ENCODE measurements at places on chromosomes 13 and 19. TPM values are rescaled to one million over a fixed set of nuclear protein-coding genes. Genes with fewer than 3 reads are reported as not detected.
A peak's percentile ranks its signal among the peaks of the same experiment; 100 is the strongest.

Gene ONECUT3
- not detected for polyA plus RNA-seq

Gene ZNF586
- polyA plus RNA-seq: 10.0 TPM

Gene SIX5
- polyA plus RNA-seq: 12.2 TPM

Gene C19orf33
- polyA plus RNA-seq: 0.53 TPM

DNA sequence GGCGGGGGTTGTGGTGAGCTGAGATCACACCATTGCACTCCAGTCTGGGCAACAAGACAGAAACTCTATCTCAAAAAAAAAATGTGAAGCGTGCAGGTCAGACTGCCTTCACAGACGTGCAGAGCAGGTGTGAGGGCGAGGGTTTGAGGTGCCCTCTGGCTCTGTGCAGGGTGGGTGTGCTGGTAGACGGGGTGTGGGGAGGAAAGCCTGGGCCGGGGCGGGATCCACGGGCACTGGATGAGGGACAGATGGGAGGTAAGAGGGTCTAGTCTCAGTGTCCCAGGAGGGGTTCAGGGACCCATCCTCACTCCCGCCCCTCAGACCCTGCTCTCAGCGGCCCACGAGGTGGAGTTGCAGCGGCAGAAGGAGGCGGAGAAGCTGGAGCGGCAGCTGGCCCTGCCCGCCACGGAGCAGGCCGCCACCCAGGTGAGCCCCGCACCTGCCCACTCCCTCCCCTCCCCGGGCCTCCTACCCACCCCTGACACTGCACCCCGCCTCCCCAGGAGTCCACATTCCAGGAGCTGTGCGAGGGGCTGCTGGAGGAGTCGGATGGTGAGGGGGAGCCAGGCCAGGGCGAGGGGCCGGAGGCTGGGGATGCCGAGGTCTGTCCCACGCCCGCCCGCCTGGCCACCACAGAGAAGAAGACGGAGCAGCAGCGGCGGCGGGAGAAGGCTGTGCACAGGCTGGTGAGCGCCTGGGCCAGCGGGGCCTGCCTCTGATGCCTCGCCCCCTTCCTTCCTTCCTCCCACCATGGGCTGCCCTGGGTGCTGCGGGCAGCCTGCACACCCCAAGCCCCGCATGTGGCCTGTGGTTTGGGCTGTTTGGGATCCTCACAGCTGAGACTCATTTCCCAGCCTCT, 9.1 kb downstream of the NOP53 start:
- DNase-seq: no peak

GRCh38 chr19:35830986-35831385, 18.3 kb upstream of the PRODH2 start:
- no peak for DNase-seq

DNA sequence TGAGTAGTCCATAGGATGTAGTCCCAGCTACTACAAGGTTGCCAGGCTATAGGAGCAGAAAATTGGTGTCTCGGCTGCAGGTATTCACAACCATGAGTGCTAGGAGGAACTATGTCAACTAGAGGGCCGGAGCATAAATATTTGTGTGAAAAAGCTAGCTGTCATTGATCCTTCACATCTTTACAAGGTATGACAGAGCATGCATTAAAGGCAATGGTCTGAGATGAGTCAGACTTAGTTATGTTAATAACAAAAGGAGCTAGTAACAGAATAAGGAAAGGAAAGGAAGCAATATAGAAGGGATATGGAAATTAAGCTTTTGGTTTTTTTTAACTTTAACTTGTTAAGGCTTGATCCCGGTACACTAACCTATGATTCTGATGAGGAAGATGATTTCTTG, 40.9 kb upstream of the PSG9 start:
- DNase-seq: no peak

DNA sequence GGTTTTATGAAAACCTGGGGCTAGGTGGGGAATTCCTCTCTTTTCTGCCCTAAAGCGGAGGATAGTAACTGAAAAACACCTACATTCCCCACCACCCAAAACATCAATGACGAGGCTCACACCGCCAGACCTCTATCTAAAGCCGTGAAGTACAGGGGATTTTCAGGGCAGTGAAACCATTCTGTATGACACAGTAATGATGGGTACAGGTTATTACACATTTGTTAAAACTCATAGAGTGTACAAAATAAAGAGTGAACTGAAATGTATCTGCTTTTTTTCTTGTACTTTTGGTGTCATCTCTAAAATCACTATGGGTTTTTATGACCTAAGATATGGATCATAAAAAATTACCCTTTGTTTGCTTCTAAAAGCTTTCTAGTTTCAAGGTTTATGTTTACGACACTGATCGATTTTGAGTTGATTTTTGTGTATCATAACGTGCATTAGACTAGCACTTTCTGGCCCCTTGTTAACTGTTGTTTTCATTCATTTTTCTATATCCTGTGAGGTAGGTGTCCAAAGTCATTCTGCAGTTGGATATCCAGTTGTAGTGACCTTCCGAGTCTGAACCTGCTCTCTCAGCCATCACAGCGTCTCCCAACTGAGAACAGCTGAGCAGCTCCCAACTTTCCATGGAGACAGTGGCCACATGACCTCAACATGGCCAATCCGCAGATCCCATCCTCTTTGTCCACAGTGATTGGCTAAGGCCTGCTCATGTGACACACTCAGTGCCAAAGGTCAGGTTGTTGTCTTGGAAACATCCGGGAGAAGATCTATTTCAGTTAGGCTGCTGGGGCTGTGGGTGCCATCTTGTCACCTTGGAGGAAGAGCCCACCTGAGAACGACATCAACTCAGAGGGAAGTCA, 10.3 kb downstream of the MBD3L2B start:
- no peak for DNase-seq

- DNase-seq: no peak
These were observed 159.3 kb downstream of the ITGBL1 start for GRCh38 chr13:101611491-101612475.

- DNase-seq: no peak
These were observed 1793.2 kb upstream of the PCDH20 start for GRCh38 chr13:63208826-63209225.

GRCh38 chr19:47723581-47723940, 10.3 kb downstream of the EHD2 start:
- peak; percentile 74 for DNase-seq

- DNase-seq: no peak
These were observed 77.8 kb downstream of the TSHZ3 start for GRCh38 chr19:31271306-31271911.

GRCh38 chr19:17797424-17798201, 2.7 kb downstream of the B3GNT3 start:
- no peak for DNase-seq

DNA sequence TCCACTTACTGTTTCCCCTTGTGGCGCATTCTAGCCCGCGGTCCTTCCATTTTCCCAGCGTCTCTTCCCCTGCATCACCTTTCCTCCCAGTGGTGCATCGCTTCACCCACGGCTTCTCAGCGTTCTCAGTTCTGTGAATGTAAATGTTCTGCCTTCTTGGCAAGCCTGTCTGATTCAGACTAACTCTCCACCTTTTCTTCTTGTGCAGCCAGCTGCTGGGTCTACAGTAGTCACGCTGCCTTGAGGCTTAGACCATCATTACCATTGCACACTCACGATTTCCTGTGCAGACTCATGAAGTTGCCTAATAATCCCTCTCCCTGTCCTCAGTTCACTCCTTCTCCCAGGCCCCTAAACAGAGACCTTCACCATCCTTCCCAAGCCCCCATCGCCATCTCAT, 75.0 kb downstream of the DHRS12 start:
- DNase-seq: peak; percentile 41

Gene LTBP4
- polyA plus RNA-seq: 196 TPM

Gene BICRA
- polyA plus RNA-seq: 5.7 TPM

Gene PPP1R12C
- polyA plus RNA-seq: 84.0 TPM

GRCh38 chr13:83780227-83780626, 102.0 kb downstream of the SLITRK1 start:
- no peak for DNase-seq

Gene DIS3
- 18.8 TPM for polyA plus RNA-seq

DNA sequence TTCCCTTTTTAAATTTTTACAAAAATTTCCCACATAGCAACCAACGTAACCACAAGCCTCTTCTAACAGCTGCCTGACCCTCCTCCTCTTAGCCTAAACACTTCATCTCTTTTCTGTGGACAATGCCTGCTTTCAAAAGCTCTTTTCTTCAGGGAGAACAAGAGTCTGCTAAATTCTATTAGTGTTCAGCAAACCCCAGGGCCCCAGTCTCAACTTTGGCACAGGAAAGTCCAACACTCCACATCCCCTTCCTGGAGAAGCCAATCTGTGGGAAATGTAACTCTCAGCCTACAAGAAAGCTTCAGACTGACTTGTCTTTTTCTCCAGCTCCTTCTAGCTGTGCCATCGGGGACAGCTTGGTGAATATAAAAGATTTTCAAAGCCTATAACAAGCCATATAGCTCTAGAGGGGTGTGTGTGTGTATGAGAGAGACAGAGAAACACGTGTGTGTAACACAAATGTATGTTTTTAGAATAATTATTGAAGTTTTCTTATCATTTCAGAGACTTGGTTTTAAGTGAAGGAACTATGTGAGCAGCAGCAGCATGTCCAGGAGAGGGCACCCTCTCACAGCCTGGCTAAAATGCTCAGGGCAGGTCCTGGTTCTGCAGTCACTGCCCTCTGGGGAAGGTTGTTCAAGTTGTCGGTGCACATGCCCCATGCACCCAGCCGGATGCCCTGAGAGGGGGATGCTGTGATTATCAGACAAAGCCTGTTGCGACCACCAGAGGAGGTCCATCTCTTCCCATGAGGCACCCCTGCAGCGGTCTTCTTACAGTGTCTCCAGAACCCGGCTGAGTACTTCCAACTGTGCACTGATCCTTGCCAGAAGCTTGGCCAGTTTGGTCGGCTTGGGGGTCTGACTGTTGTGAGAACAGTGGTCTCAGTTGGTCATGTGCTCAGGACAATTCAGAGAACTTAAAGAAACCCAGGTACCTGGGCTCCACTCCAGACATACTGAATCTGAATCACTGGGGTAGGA, 34.4 kb downstream of the CCDC70 start:
- peak; percentile 59 for DNase-seq

Gene GPR12
- polyA plus RNA-seq: 0.35 TPM

All from muscle of back (tissue), 13 donors.